ENCODE measurements at places on chromosomes 7 and 10.

- DNase-seq = no peak
These were observed 120.7 kb upstream of the PLXNA4 start for GRCh38 chr7:132697003-132697402.

GRCh38 chr7:43042302-43042701, 70.1 kb upstream of the HECW1 start:
- DNase-seq = no peak

DNA sequence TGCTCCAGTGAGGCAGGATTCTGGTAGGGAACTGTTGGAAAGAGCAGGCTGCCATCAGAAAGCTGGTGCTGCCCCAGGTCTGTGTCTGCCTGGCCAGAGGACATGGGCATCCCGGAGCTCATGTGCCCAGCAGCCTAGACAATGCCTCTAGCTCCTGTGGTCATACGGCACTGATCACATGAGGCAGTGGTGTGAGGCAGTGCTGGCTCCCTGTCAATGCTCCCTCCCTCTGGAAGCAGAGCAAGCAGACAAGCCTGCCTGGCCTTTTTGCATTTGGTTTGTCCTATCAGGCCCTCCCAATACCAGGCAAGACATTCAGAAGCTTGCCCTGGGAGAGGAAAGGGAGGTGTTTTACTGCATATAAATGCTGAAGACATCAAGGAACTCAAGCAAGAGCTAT, 19.5 kb upstream of the MMP21 start:
- DNase-seq = no peak

GRCh38 chr7:101240226-101241014, 2.8 kb upstream of the CLDN15 start:
- no peak for DNase-seq

DNA sequence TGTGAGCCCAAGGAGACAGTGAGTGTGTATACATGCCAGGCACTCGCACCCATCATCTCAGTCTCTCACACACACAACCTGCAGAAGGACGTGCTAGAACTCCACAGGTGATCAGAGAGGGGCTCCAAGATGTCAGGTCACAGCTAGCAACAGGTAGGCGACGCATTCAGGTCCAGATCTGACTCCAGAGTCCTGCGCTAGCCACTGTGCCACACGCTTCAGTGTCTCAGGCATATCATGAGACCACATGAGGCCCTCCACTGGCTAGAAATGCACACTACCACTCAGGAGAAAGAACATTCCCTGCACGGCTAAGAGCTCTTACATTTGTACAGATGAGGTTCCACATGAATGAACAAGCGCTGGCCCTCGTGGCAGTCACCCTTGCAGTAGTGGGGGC, 11.5 kb downstream of the AKR1B1 start:
- DNase-seq = no peak

DNA sequence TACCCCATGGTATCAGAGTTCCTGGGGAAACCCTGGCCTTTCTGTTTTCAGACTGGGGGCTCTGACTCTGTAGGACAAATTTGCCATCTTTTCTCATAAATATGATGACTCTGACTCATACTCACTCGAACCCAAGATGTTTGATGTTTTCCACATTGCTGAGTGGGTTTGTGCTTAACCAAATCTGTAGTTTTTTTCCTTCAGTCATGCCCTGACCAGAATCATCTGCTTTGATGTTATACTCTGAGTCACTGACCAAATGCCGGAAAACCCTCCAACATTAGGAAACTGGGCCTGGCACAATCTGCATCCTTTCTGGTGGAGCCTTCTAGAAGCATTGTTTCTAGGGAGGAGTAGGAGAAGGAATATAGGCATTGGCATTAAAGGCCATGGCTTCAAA, 118.7 kb downstream of the C10orf105 start:
- DNase-seq = no peak

- peak; percentile 50 for DNase-seq
These were observed 33.5 kb downstream of the REEP3 start for GRCh38 chr10:63554657-63555056.

GRCh38 chr10:33676606-33677339, 342.3 kb upstream of the NRP1 start:
- no peak for DNase-seq

GRCh38 chr7:3461923-3462322, 160.9 kb downstream of the SDK1 start:
- DNase-seq = peak; percentile 77

GRCh38 chr7:138886501-138886917, 88.5 kb upstream of the ATP6V0A4 start:
- peak; percentile 73 for DNase-seq

GRCh38 chr10:17659365-17659764, 15.4 kb downstream of the STAM start:
- no peak for DNase-seq

GRCh38 chr10:130715686-130716670, 579.8 kb downstream of the GLRX3 start:
- no peak for DNase-seq

DNA sequence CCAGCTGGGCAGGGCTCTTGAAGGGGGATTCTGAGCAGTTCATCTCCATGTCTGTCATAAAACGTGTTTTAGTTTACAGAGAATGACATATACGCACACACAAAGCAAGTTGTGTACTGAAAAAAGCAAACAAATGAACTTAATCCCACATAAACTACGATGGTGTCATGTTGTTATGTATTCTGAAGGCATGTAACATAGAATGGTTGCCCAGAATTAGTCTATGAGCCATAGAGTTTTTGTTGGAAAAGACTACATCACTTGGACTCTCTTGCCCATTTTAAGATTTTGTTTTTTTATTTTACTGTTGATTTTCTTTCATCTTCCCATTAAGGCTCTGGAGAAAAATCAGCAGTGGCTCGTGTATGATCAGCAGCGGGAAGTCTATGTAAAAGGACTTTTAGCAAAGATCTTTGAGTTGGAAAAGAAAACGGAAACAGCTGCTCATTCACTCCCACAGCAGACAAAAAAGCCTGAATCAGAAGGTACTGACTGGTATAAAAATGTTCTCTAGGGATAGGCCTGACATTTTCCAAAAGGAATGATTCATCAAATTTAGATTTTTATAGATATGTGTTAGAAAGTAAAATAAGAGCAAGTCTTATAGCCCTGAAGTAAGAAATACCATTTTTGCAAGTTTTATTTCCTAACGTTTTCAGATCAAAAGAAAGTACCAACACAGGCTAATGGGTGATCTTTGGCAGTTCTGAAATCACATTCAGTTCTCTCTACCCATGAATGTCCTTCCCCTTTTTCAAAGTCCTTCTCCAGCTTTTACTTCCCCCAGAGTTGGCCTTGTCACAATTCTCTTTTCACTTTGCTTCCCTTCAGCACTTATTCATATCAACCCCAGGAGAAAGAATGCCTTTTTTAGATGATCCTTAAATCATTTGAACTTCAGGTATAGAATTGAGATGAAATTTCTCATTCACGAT, 18.9 kb downstream of the CEP55 start:
- no peak for DNase-seq

DNA sequence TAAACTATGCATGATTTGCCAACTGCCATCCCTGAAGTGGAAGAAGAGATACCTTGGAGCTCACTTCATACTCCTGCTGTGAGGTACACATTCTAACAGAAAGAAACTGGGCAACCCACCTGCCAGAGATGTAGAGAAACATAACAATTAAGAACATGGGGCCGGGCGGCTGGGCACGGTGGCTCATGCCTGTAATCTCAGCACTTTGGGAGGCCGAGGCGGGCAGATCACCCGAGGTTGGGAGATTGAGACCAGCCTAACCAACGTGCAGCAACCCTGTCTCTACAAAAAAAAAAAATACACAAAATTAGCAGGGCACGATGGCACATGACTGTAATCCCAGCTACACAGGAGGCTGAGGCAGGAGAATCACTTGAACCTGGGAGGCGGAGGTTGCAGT, 402.6 kb upstream of the ANKRD30A start:
- DNase-seq = no peak

GRCh38 chr7:47024991-47025390, 556.9 kb downstream of the TNS3 start:
- no peak for DNase-seq

- DNase-seq = no peak
These were observed 36.1 kb downstream of the EXOC4 start for GRCh38 chr7:133288970-133289369.

GRCh38 chr7:50450590-50451032, 461 bp upstream of the FIGNL1 start:
- DNase-seq = no peak

DNA sequence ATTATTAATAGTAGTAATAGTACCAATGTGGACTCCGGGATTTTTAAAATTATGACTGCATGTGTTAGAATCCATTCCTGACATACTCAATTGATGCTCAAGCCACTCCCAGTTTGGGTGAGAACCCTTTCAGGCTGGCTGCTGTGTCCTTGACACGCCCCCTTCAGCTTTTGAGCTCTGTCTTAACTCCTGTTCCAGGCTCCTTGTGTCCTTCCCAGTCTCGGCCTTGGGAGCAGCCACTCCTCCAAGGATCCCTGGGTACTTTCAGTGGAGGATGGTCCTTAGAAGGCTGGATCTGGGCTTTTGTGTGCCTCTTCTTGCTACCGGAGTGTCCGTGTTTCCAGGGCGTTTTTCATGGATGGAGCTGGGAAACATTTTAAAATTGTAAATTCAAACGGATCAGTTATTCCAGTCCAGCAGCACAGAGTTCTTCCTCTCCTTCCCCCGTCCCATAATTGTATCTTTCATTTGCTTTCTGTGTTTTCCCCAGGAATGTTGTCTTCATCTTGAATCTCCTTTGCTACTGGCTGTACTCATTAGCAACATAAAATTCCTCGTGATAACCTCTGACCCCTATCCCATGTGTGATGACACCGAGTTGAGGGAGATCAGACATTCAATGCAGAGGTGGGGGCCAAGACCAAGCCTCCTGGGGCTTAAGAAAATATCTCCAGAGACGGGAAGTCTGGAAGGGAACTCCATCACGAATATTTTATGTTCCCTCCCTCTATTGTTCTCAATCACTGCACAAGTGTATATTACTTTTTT, 40.0 kb upstream of the PFKFB3 start:
- DNase-seq = no peak

- DNase-seq = no peak
These were observed 77.0 kb downstream of the ITIH5 start for GRCh38 chr10:7589748-7590147.

DNA sequence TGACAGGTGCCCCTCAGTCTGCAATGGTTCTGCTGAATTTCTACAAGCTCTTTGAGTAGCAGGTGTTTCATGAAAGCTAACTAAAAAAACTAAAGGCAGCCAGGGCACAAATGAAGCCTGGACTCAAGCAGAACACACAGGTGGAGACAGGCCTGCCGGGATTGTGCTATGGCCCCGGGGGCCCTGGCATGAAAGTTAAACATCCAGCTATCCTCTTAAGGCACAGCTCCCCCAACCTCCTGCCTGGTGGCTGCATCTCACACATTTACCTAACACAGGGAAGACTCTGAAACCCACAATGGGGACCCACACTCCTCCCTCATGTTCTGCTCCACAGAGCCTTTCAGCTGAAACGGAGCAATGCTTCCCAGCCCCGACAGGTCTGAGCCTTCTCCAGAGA, 76.3 kb upstream of the CAMK2B start:
- DNase-seq = no peak

DNA sequence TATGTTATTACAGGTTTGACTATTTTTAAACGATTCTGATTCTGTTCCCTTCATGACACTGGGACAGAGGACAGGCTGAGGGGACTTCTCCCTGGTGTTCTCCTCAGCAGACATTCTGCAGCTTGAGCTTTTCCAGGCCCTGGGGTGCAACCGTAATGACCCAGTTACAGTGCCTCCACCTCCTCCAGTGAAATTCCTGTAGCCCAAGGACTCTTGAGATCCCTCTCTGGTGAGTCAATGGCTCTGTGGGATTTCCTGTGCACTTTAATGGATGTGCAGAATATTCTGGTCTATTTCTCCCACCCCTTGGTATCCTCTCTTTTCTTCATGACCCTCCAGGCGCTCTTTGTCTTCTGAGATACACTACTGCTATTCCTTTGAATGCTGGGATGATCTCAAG, 319.3 kb downstream of the INHBA start:
- DNase-seq = no peak

DNA sequence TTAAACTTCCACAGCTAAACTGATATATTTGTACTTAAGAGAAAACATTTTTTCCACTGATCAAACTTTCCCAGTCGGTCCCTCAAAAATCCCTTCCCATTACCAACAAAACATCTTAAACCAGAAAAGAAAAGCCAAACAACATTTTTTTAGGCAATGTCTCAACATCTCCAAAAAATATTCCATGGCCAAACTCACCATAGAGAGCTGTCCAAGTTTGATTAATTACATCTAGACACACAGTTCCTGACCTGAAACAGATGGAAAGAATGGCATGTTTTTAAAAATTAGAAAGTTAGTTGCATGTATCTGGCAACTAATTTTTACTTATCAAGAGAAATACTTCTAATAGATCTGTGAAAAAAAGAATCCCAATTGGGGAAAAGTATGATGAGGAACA, 95.4 kb downstream of the UBE2H start:
- no peak for DNase-seq

GRCh38 chr7:47413526-47414341, 168.2 kb downstream of the TNS3 start:
- no peak for DNase-seq

GRCh38 chr7:19715499-19715898, 6.7 kb upstream of the POLR1F start:
- no peak for DNase-seq
